CD4-positive, alpha-beta T cell (primary cell): ENCODE measurements at places on chromosomes 7 and 10.

DNA sequence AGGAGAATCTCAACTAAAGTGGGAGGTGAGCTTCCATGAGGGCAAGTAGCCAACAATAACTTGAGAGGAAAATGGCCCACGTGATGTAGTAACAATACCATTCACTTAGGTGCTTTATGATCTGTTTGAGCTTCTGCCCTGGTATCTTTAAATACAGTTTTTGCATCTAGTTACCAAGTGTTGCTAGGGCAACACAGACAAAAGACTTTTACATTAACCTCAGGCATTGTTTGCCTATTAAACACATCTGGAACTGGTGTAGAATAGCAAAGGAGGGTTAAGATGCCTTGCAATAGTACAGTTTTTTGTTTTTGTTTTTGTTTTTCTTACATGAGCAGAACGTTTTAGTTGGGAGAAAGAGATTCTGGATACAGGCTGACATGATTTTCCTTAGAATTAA is 97.7 kb upstream of the MTPN start:
- no peaks in the 10 kb centered on the region for H3K27me3 ChIP-seq
- no peaks in the 10 kb centered on the region for H3K4me1 ChIP-seq
- no peak overlapping the region for H3K4me3 ChIP-seq
- no peak for DNase-seq
- H3K27ac ChIP-seq, result no peak overlapping the region

- H3K4me1 ChIP-seq, result no peaks in the 10 kb centered on the region
- H3K27ac ChIP-seq, result no peak within 1 kb of the TSS
- H3K27me3 ChIP-seq, result no peaks in the 10 kb centered on the region
- no peak within 1 kb of the TSS for H3K4me3 ChIP-seq
Measured at GRCh38 chr10:54800741-54801421, at the start of gene PCDH15. PCDH15 (minus strand) TSS chr10:54801231; CDS start chr10:54664262, 136,969 bp downstream.

DNA sequence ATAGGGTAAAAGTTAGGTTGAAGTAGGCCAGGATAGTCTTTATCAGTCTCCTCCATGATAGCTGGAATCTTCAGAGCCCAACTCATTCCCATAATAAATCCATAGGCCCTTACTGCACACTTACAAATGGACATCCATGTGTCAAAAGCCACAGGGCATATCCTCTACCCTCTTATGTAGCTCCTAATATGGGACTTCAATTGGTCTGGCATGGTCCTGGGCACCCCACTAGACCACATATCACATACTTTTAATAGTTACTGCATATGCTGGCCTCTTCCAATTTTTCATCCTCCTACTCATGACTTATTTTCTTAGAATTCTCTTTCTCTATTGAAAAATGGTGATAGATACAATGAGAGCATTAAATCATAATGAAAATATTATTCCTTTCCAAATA is 169.3 kb downstream of the MAGI2 start:
- no peaks in the 10 kb centered on the region for H3K4me1 ChIP-seq
- no peak for DNase-seq
- no peaks in the 10 kb centered on the region for H3K36me3 ChIP-seq

DNA sequence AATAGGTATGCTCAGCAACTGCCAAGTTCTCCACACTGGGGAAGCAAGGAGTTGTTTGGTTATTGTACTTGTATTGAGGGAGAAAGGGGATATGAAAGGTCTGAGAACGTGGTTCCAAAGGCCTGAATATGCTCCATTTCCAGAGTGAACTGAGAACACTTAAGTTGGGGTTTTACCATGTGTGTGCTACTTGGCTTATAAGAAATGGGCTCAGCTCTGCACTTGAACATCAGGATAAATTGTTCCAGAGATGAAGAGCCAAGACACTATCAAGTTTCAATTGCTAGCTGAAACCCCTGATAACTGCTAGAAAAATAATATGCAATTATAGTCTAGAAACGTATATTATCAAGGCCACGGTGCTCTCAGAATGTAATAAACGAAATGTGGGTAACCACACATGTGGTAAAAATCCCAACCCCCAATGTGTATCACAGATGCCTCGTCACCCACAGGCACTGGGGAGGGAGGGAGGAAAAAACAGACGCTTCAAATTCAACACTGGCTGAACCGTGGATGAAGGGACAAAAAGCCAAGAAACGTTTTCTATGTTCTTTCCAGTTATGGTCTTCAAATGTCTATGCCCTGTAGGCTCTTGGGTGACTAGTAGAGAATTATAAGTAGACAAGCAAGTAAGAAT is 16.3 kb downstream of the ELMO1 start:
- H3K4me3 ChIP-seq, result no peak overlapping the region
- no peak overlapping the region for H3K27ac ChIP-seq
- H3K4me1 ChIP-seq, result peaks cover 33% of the 10 kb centered on the region
- no peak for DNase-seq
- no peaks in the 10 kb centered on the region for H3K27me3 ChIP-seq

- H3K4me1 ChIP-seq, result peaks cover 12% of the 10 kb centered on the region
- H3K27ac ChIP-seq, result no peak overlapping the region
- no peak for DNase-seq
Measured at GRCh38 chr7:115224922-115225321, 303.0 kb downstream of the MDFIC start.

- H3K27me3 ChIP-seq, result no peaks in the 10 kb centered on the region
- no peak overlapping the region for H3K4me3 ChIP-seq
- H3K36me3 ChIP-seq, result peaks cover 34% of the 10 kb centered on the region
- no peaks in the 10 kb centered on the region for H3K4me1 ChIP-seq
Measured at GRCh38 chr7:75958802-75959543, 35.4 kb downstream of the TMEM120A start.

DNA sequence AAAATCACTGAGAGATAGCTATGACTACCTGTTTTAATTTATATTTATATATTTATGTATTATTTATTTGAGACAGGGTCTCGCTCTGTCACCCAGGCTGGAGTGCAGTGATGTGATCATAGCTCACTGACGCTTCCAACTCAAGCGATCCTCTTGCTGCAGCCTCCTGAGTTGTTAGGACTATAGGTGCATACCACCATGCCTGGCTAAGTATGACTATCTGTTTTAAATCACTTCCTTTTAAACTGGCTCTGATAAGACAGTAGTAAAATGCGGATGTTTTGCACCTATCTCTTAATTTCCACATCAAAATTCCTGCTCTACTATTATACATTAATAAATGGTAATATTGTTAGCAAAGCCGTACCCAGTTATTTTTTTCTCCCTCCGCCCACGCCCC is 41.8 kb downstream of the DNMBP start:
- no peaks in the 10 kb centered on the region for H3K4me1 ChIP-seq
- no peak overlapping the region for H3K27ac ChIP-seq
- peaks cover 3% of the 10 kb centered on the region for H3K36me3 ChIP-seq
- no peak overlapping the region for H3K4me3 ChIP-seq
- no peaks in the 10 kb centered on the region for H3K27me3 ChIP-seq
